ENCODE measurements at places on chromosomes 2 and 18.

- H3K27me3 ChIP-seq: no peaks in the 10 kb centered on the region
- H3K4me3 ChIP-seq: no peak overlapping the region
- peaks cover 9% of the 10 kb centered on the region for H3K4me1 ChIP-seq
- H3K36me3 ChIP-seq: no peaks in the 10 kb centered on the region
- H3K27ac ChIP-seq: no peak overlapping the region
Observed at GRCh38 chr2:178295906-178296305, 101.6 kb downstream of the OSBPL6 start.

DNA sequence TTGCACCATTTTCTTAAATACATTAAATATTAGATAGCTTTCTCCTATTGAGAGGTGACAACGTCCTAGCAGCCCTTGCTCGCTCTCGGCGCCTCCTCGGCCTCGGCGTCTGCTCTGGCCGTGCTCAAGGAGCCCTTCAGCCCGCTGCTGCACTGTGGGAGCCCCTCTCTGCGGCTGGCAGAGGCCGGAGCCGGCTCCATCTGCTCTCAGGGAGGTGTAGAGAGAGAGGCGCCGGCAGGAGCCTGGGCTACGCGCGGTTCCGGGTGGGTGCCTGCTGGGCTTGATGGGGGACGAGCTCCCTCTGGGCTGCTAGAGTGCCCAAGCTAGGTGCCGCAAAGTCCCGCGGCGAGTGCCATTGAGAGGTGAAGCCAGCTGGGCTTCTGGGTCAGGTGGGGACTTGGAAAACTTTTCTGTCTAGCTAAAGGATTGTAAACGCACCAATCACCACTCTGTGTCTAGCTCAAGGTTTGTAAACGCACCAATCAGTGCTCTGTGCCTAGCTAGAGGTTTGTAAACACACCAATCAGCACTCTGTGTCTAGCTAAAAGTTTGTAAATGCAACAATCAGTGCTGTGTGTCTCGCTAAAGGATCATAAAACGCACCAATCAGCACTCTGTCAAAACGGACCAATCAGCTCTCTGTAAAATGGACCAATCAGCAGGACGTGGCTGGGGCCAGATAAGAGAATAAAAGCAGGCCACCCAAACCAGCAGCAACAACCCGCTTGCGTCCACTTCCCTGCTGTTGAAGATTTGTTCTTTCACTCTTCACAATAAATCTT lies 3.1 kb downstream of the RPRD1A start:
- H3K27me3 ChIP-seq: no peaks in the 10 kb centered on the region
- peaks cover 16% of the 10 kb centered on the region for H3K4me1 ChIP-seq
- no peak overlapping the region for H3K4me3 ChIP-seq
- H3K27ac ChIP-seq: no peak overlapping the region
- no peaks in the 10 kb centered on the region for H3K36me3 ChIP-seq
- DNase-seq: no peak

- no peak overlapping the region for H3K4me3 ChIP-seq
- H3K27me3 ChIP-seq: no peaks in the 10 kb centered on the region
- no peak for DNase-seq
- no peak overlapping the region for H3K27ac ChIP-seq
Observed at GRCh38 chr2:210676067-210676466, 119.7 kb downstream of the CPS1 start.

DNA sequence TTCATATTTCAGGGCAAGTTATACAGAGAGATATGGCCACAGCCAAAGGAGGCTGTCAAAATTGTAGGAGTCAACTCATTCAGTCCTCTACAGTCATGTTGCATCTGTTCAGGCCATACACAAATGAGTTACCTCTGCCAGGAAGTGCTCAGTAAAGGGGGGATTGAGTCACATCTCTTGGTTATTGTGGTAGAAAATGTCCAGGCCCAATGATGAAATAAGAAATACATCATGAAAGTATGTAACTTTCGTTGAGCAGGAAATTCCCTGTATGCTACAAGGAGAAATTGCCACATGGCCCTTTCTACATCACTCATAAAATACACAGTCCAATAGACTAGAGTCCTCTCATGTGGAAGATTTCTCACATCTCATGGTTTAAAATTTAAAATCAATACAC lies 103.9 kb upstream of the COL3A1 start:
- no peak for DNase-seq
- H3K27me3 ChIP-seq: no peaks in the 10 kb centered on the region
- peak overlapping the region; percentile 66 for H3K27ac ChIP-seq
- H3K36me3 ChIP-seq: no peaks in the 10 kb centered on the region
- no peaks in the 10 kb centered on the region for H3K4me1 ChIP-seq

DNA sequence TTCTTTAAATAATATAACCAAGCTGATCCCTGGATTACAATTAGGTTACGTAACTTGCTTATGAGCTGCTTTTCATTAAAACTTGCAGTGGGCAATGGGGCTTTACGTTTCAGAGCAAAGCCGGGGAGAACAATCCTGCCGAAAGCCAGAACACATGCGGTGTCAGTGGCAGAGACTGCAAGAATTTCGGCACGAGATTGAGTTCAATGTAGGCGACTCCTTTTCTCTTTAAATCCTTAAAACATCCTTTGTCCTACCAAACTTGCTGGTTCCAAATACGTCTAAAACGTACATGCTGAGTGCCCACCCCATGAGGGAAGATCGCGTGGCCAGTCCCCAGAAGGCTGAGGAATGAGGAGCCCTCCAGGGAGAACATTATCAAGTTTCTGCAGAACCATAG lies 36.8 kb upstream of the NCOA1 start:
- H3K4me3 ChIP-seq: peak overlapping the region; percentile 19
- peaks cover 26% of the 10 kb centered on the region for H3K4me1 ChIP-seq
- H3K27ac ChIP-seq: peak overlapping the region; percentile 59
- no peaks in the 10 kb centered on the region for H3K27me3 ChIP-seq
- DNase-seq: no peak

DNA sequence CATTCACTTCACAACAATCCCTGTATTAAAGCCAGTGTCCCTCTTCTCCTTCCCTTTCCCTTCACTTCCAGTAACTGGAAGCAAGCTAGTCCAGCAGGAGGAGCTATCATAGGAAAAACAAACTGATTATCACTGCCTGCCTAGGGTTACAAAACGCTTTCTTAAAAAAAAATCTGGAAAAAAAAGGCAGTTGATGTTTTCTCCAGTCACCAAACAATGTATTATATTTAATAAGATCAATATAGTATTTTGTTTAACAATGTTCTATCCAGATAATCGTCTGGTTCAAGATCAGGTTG lies 78.8 kb upstream of the ITGB6 start:
- no peaks in the 10 kb centered on the region for H3K27me3 ChIP-seq
- no peak overlapping the region for H3K4me3 ChIP-seq
- peaks cover 94% of the 10 kb centered on the region for H3K36me3 ChIP-seq
- DNase-seq: peak; percentile 36

DNA sequence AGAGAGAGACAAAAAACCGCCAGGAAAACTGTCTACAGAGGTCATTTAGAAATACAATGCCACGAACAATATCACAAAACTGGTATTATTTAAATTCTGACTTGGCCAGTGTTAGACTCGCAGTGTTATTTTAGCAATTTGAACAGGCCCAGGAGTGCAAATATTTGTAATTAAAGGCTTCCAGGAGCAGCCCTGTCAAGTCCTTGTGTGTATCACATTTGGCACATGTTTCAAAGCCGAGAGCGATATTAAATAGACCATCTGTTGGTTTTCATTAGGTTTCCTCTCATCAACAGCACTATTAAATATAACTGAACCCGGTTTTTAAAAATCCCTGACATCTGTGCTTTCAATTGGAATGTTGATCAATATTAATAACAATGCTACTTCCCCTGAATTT lies 656.9 kb downstream of the TSN start:
- no peaks in the 10 kb centered on the region for H3K4me1 ChIP-seq
- no peaks in the 10 kb centered on the region for H3K36me3 ChIP-seq
- DNase-seq: no peak
- H3K4me3 ChIP-seq: no peak overlapping the region
- H3K27ac ChIP-seq: no peak overlapping the region

DNA sequence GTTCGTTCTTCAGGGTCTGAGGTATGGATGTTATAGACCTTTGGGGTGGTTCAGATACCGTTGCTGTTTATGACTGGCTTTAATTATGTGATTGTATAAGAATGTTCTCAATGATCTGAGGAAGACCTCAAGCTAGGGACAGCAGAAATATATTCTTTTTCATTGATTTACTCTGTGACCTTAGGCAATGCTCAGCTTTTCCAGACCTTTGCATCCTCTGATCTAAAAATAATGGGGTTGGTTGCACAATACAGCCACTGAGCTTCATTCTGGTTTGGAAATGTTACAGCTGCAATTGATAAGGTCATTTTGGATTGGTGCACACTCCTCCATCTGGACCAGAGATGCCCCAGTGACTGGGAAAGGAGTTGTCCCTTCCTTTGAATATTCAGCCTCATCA lies 17.2 kb upstream of the CABYR start:
- H3K4me1 ChIP-seq: no peaks in the 10 kb centered on the region
- DNase-seq: no peak
- no peaks in the 10 kb centered on the region for H3K27me3 ChIP-seq
- peaks cover 68% of the 10 kb centered on the region for H3K36me3 ChIP-seq
- H3K4me3 ChIP-seq: no peak overlapping the region

DNA sequence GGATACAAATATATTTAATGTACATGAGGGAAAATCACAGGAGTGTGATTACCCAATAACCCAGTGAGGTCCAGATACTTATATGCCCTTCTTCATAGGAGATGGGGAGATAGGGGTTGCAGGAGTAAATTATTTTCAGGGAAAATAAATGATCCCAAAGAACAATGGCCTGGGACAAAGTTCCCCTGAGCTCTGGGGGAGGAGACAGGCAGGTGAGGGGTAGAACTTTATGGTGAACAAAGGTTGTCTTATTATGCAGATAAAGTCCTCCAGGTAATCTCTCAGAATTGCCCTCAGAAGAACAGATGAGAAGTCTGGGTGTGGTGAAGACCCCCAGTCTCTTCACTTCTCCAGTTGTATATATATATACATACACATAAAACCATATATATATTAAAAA lies 22.1 kb upstream of the RMDN2 start:
- DNase-seq: no peak
- no peaks in the 10 kb centered on the region for H3K36me3 ChIP-seq
- no peak overlapping the region for H3K4me3 ChIP-seq
- no peaks in the 10 kb centered on the region for H3K4me1 ChIP-seq
- no peak overlapping the region for H3K27ac ChIP-seq

GRCh38 chr18:79531386-79531785 lies 135.7 kb downstream of the NFATC1 start:
- no peak for DNase-seq
- peaks cover 5% of the 10 kb centered on the region for H3K4me1 ChIP-seq
- no peaks in the 10 kb centered on the region for H3K27me3 ChIP-seq
- no peak overlapping the region for H3K4me3 ChIP-seq
- no peaks in the 10 kb centered on the region for H3K36me3 ChIP-seq

GRCh38 chr2:15893689-15894480 lies 46.5 kb upstream of the MYCN start:
- no peak for DNase-seq
- no peak overlapping the region for H3K27ac ChIP-seq
- H3K36me3 ChIP-seq: no peaks in the 10 kb centered on the region
- peaks cover 4% of the 10 kb centered on the region for H3K4me1 ChIP-seq

DNA sequence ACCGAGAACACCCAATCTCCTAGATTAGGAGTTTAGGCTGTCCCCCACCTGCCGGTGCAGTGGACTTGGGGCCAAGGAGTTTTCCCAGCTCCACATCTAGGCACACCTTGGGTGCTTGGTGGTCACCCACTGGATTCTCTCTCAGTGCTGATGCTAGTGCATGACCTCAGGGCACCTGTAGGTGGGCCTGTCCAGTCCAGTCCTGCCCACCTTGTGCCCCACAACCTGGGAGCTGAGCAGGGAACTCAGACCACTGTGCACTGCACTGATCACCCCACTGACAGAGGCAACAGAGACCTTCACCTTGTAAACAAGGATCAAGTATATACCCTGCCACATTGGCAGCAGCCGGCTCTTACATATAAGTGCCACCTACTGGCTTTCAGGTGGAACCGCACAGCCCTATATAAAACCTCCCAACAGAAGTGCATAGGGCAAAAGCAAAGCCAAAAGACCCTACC lies 12.7 kb upstream of the CDH19 start:
- DNase-seq: no peak
- H3K27ac ChIP-seq: no peak overlapping the region
- H3K27me3 ChIP-seq: no peaks in the 10 kb centered on the region
- no peaks in the 10 kb centered on the region for H3K36me3 ChIP-seq
- H3K4me1 ChIP-seq: no peaks in the 10 kb centered on the region

GRCh38 chr2:25363733-25364132 lies 22.0 kb upstream of the DNMT3A start:
- DNase-seq: no peak
- H3K4me3 ChIP-seq: no peak overlapping the region
- H3K4me1 ChIP-seq: peaks cover 5% of the 10 kb centered on the region
- H3K36me3 ChIP-seq: no peaks in the 10 kb centered on the region
- no peaks in the 10 kb centered on the region for H3K27me3 ChIP-seq

GRCh38 chr2:173048897-173049661 lies 26.6 kb upstream of the MAP3K20 start:
- H3K36me3 ChIP-seq: peaks cover 6% of the 10 kb centered on the region
- H3K27ac ChIP-seq: peak overlapping the region; percentile 47
- peak; percentile 45 for DNase-seq
- H3K27me3 ChIP-seq: no peaks in the 10 kb centered on the region
- no peaks in the 10 kb centered on the region for H3K4me1 ChIP-seq

DNA sequence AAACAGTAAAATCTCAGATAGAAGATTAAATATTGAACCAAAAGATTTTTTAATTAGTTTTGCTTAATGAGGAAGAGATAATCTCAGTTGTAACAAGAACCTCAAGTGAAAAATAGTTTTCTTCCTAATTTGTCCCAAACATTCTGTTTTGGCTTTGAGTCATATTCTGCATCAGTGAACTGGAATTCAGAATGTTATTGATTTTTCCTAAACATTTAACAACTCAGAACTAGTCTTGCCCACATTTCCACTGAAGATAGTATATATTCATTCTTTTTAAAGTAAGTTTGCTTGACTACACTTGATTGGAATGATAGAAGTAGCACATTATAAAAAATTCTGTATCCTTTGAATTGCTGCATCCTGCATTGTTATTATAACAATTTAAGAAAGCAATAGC lies 85.7 kb upstream of the UGP2 start:
- no peaks in the 10 kb centered on the region for H3K27me3 ChIP-seq
- no peaks in the 10 kb centered on the region for H3K36me3 ChIP-seq
- no peak for DNase-seq

GRCh38 chr2:96730212-96730611 lies 9.7 kb downstream of the LMAN2L start:
- H3K4me1 ChIP-seq: peaks cover 23% of the 10 kb centered on the region
- H3K36me3 ChIP-seq: peaks cover 97% of the 10 kb centered on the region
- H3K4me3 ChIP-seq: no peak overlapping the region
- DNase-seq: no peak

- peak; percentile 79 for DNase-seq
Observed at GRCh38 chr2:217510771-217511291, 492.0 kb downstream of the TNS1 start.

- no peaks in the 10 kb centered on the region for H3K27me3 ChIP-seq
- H3K4me3 ChIP-seq: no peak overlapping the region
- no peaks in the 10 kb centered on the region for H3K36me3 ChIP-seq
- peaks cover 9% of the 10 kb centered on the region for H3K4me1 ChIP-seq
- no peak for DNase-seq
- no peak overlapping the region for H3K27ac ChIP-seq
Observed at GRCh38 chr2:236826606-236827156, 257.1 kb downstream of the ACKR3 start.

- no peak for DNase-seq
- H3K27ac ChIP-seq: no peak overlapping the region
- H3K4me1 ChIP-seq: no peaks in the 10 kb centered on the region
- H3K4me3 ChIP-seq: no peak overlapping the region
- no peaks in the 10 kb centered on the region for H3K36me3 ChIP-seq
- no peaks in the 10 kb centered on the region for H3K27me3 ChIP-seq
Observed at GRCh38 chr2:223034221-223034975, 17.6 kb upstream of the KCNE4 start.
